ENCODE measurements at places on chromosomes 12 and 14.

DNA sequence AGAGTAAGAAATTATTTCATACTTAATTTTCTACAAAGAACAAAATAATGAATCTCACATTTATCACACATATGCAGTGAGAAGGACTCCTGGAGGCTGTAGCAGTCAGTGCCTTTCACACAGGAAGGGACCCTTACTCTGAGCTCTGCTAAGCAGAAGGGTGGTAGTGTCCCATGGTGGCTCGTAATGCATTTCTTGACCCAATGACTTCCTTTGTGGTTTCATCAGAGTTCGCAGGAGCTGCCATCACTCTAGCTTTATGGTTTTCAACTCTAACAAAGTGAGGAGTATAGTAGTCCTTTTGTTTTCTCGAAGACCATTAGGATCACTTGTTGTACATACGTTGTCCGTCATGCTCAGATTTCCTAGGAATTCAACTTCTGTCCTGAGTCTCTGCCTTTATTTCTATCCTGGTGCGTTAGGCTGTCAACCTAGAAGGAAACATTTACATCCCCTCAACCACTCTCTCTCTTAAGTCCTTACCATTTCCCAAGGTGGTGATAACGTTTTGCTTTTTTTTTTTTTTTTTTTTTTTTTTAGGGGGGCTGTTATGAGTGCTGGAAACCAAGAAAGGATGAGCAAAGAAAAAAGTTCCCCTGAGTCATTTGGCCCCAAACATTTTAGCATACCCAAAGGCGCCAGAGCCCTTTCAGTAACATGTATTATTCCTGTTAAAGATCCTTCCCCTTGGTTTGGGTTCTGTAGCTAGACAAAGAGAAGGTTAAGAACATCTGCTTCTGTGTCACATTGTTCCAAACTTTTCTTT lies 37.2 kb downstream of the GABARAPL1 start:
- peak; percentile 17 for DNase-seq

DNA sequence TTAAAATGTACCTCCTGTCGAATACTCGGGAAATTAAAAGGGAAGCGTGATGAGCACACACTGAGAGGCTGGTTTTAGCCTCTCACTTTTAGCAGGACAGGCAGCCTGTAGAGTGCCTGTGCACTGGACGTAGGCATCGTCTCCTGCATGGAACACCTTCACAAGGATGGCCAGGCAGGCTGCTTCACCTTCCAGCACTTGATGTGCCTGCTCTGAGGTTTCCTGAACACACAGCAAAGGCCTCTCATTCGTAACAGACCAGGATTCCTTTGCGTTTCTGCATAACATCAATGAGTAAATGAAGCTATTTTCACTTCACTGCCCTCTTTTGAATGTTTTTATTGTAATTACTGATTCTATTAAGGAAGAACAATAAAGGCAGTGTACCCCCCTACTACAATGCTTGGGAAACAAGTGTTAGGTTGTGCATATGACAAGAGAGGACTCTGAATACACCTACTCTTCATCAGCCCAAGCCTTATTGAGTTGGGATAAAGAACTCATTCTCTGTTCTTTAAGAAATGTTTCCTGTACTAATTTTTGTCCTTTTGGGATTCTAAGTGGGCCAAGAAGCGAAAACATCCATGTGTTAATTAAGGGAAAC lies 1077.6 kb upstream of the FOXG1 start:
- no peak for DNase-seq

GRCh38 chr12:24902511-24903328 lies 46.2 kb downstream of the BCAT1 start:
- no peak for DNase-seq

DNA sequence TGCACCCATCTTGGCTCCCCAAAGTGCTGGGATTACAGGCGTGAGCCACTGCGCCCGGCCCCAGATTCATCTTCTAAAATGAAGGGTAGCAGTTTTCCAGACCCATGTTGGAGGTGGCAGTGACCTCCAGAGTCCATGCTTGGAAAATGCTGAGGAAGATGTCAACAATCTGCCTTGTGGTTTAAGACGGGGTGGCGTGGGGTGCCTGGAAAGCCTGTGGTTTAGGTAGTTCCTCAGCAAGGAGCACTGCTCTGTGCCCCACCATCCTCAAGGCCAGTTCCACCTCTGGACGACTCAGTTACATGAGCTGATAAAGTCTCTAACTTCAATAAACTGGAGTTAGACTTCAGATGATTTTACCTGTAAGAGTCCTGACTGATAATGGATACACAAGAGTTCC lies 48.6 kb downstream of the DRAM1 start:
- DNase-seq, result no peak

DNA sequence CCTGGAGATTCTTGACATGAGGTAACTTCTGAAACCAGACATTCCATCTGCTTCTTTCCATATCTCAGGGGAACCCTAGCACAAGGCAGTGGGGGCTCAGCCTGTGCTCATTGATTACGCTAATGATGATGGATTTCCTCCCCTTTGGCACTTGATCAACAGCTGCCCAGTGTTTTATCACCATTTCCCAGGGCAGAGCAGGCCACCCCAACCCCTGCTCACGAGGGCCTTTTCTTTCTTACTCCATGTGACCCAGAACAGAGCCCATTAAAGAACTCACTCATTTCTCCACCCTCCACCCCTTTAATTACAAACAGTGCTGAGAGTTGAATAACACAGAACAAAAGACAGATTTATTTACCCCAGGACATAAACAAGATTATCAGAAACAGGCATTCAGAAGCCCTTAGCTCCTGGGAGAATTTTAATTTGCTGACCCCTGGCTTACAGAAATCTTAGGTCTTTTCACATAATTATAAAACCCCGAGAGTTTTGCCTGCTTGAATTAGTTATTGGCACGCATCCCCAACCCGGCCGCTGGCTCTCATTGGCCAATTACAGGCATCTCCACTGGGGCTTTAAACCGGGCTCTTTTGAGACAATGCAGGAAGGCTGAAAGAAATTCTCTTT lies 32.0 kb upstream of the CCDC60 start:
- DNase-seq, result no peak

DNA sequence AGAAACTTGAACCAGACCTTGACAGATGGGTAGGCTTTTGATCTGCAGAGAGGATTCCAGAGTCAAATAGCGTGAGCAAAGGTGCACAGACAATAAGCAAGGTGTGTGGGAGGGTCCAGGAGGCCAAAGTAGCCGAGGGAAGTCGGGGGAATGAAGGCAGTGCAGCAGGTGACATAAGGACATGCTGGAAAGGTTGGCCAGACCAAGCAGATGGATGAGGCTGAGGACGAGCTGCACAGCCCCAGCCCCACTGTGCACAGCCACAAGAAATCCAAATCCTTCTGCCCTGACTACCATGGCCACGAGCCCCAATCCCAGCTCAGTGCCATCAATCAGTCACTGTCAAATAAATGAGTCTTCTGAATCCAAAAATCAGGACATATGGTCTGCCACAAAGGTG lies 5.4 kb downstream of the TTC7B start:
- no peak for DNase-seq

DNA sequence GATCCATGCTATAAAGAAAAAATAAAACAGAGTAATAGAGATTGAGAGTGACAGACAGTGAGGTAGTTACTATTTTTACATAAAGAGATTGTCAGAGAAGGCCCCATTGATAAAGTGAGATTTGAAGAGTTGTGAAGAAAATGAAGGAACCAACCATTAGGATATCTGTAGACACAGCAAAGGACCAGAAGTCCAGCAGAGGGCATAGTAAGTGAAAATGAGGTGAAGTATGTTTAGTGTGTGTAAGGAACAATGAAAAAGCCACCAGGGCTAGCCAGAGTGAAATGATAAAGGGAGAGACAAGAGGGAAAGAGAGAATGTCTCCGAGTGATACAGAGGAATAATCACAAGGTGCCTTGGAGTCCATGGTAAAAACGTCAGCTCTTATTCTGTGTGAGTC lies 411.0 kb downstream of the NELL2 start:
- DNase-seq, result no peak

DNA sequence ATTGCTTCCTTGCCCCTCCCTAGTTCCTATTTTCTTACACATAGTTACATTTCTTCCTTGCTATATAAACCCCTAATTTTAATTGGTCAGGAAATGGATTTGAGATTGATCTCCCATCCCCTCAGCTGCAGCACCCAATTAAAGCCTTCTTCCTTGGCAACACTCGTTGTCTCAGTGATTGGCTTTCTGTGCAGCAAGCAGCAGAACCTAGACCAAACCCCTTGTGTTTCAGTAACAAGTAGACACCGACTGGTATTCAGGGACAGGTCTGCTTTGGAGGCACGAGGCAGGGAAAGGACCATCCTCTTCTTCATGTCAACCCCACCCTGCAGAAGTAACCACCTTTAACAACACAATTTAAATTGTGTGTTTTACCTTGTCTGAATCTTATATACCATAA lies 152.6 kb downstream of the RPAP3 start:
- DNase-seq, result no peak

DNA sequence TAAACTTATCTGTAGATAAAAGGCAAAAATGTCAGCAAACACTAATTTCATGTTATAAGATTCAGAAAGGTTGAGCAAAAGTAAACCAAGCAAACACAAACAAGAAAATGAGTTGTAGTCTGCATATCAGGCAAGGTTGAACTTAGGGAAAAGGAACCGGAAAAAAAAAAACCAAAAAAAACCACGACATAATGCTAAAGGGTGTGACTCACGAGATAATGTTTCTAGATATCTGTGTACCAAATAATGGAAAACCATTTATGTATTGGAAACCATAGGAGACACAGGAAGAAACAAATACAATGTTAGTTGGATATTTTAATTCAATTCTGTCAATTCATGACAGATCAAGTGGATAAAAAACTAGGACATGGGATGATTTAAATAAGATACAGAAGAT lies 60.5 kb downstream of the GPATCH2L start:
- no peak for DNase-seq

- no peak for DNase-seq
These were observed 12.2 kb downstream of the EIF5 start for GRCh38 chr14:103346286-103346685.

- no peak for DNase-seq
These were observed 10.4 kb upstream of the MED13L start for GRCh38 chr12:116287842-116288301.

DNA sequence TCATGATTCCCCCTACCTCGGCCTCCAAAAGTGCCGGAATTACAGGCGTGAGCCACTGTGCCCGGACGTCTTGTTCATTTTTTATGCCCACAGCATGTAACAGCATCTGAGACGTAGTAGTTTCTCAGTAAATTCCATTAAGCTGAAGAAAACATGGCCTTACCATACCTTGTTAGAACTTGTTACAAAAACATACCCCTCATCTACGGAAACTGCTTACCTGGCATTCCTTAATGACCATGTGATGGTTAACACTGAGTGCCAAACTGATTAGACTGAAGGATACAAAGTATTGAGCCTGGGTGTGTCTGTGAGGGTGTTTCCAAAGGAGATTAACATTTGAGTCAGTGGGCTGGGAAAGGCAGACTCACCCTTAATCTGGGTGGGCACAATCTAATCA lies 186.8 kb downstream of the CEP128 start:
- DNase-seq, result no peak

- no peak for DNase-seq
These were observed 20.3 kb downstream of the KDM2B start for GRCh38 chr12:121560392-121561008.

GRCh38 chr12:108939594-108939993 lies 59.7 kb downstream of the DAO start:
- no peak for DNase-seq

DNA sequence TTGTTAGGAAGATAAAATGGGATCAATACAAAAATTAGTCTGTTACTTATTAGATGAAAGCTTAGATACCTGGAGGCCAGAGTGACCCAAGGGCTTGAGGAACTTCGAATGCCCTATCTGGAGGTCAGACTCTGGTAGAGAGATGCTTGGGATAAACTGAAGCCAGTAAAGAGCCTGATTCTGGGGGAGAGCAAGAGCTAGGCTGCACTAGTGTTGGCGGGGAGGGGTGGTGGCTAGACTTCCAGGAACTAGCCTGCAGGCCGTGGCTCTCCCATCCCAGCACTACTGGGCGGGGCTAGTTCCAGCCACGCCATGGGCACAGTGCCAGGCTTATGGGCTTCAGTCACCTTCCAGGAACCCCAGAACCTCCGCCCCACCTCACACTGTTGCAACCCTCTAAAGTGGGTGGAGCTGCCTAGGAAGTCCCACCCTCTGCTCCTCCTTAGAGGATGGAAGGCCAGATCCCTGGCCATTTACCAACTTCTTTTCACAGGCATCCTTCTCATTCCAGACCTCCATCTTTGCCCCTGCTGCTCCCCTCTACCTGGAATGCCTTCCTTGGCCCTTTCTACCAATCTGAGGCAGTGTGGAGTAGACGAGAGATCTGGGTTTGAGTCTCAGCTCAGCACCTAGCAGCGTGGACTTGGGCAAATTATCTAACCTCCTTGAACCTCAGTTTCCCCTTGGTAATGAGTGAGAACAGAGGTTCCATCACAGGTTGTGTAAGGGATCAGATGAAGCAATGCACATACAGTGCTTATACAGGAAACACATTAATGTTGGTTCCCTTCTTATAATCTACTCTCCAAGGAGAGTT lies 6.3 kb upstream of the NFE2 start:
- DNase-seq, result no peak

- no peak for DNase-seq
These were observed 7.4 kb upstream of the EPS8 start for GRCh38 chr12:15796493-15797141.

GRCh38 chr12:96457191-96457930 lies 32.0 kb upstream of the CFAP54 start:
- DNase-seq, result no peak

- no peak for DNase-seq
These were observed 22.7 kb downstream of the EIF2S3B start for GRCh38 chr12:10528174-10528953.

- DNase-seq, result peak; percentile 20
These were observed 54.2 kb downstream of the RPAP3 start for GRCh38 chr12:47651368-47652254.

DNA sequence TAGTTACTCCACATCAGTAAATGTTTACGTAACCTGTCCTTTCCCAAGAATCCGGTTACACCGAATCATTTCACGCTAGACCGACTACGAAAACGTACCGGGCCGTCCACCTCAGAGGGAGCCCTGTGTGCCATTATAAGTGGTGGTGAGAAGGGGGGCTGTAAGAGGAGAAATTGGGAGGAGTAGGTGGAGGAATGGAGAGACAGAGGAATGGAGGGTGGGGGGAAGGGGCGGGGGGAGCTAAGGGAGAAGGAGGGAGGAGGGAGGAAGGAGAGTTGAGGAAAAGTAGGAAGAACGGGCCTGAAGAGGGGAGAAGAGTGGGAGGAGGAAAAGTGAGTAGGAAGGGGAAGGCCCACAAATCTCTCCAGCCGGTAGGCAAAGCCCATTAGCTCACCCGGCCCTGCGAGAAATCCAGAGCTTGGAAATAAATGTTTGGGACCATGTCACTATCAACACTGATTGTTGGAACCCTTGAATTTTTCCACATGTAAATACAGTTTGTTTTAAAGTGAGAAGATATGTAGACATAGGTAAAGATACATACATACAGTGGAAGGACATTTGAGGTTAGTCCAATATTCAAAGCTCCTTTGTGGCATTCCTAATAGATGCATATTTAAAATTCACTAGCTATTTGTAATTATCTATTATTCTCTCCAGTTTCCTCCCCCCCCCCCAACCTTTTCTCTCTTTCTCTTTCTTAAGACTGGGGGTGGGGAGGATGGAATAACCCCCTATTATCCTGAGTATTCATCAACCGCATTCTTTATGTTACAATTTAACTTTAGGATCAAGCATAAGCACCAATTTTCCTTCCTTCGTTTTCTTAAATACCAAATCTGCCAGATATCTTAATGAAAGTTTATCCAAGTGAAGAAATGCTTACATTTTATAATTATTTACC lies 2.1 kb upstream of the FOXG1 start:
- no peak for DNase-seq
